ENCODE measurements at places on chromosomes 2 and 18.

DNA sequence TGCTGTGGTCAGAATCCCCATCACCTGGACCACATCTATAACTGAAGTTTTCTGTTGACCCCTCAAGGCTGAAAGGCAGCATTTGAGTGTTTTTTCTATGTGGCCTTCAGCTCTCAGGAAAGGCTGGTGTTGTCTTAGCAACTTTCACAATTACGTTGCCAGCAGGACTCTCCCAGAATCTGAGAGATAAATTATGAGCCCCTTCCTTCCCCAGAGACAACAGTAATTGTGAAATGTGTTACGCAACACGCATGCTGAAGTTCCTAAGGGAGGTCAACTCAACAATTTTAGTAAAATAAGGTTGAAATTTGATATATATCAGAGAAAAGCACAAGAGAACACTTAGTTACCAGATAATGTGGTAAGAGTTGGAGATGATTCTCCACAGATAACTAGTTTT, 216.5 kb upstream of the SLC8A1 start:
- no peak for DNase-seq

- no peak for DNase-seq
Observed at GRCh38 chr2:207260947-207261346, 95.2 kb upstream of the KLF7 start.

DNA sequence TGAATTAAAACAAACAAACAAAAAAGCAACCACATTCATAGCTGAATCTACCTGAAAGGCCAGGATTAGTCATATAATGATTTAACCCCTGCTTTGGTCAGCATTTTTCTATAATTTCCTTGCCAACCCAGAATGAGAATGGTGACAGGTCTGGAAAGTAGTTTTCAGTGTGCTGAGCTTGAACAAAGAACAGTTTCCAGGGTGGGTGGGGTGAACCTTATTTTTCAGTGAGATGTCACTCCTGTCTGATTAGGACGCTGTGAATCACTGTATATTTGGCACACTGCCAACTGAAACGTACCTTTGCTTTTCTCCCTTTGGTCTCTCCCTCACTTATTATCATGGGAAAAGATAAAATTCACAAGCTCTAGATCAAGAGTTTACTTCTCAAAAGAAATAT, 35.0 kb upstream of the DSC1 start:
- DNase-seq = no peak

GRCh38 chr2:218961651-218962570, 2.4 kb downstream of the CDK5R2 start:
- no peak for DNase-seq

GRCh38 chr2:222825031-222825430, 35.8 kb upstream of the ACSL3 start:
- no peak for DNase-seq

DNA sequence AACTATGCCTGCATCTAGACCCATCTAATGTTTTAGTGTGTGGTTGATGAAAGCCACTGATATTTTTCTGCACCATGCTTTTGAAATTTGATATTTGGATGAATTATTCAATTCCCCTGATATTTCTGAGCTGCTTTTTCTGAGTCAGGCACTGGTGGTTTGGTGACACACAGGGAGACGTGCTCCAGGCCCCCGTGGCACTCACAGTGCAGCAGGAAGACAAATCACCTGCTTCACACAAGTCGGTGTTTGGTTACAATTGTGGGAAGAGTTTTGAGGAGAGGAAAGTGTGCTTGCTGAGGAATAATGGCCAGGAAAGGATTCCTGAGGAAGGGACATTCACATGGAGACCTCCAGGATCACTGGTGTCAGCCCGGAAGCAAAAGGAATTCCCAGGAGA, 179.7 kb downstream of the ACKR3 start:
- DNase-seq = no peak

DNA sequence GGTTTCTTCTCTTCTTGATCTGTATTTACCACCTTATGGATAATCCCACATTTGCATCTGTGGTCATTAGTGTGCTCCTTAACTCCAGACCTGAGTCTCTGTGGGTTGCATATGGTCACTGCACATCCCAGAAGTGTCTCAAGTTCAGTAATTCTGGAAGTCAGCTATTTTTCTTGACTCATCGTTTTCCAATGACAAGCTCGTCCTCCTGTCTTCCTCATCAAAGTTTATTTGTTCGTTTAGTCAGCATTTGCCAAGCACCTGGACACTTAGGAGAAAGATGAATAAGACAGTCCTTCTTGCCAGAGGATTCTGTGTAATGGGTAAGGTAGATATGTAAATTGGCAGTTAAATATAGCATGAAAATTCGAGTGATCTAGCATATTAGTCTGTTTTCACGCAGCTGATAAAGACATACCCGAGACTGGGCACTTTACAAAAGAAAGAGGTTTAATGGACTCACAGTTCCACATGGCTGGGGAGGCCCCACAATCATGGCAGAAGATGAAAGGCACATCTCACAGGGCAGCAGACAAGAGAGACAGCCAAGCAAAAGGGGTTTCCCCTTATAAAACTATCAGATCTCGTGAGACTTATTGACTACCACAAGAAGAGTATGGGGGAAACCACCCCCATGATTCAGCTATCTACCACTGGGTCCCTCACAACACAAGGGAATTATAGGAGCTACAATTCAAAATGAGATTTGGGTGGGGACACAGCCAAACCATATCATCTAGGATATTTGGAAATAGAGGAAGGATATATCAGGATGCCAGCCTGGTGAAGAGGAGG, 19.4 kb downstream of the FASTKD2 start:
- DNase-seq = no peak

DNA sequence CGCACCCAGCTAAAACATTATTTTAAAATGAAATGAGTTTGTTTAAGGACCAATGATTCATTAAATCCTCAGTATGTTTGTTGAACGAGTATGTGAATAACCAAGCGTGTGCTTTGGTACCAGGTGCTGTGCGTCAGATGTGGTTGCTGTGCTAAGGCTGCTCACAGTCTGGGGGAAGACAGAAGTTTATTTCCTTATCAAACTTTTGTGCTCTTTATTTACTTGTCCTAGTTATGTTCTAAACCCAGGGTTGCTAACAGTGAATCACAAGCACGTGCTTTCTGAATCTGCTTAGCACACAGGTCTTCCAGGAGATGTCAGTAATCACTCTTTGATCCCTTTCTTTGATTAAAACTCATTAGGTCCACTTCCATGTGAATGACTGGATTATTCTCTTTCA, 37.0 kb downstream of the RAPGEF4 start:
- DNase-seq = no peak

- DNase-seq = no peak
Observed at GRCh38 chr2:15646661-15647060, 55.0 kb downstream of the DDX1 start.

GRCh38 chr2:219718066-219718465, 90.6 kb downstream of the SLC4A3 start:
- DNase-seq = no peak

DNA sequence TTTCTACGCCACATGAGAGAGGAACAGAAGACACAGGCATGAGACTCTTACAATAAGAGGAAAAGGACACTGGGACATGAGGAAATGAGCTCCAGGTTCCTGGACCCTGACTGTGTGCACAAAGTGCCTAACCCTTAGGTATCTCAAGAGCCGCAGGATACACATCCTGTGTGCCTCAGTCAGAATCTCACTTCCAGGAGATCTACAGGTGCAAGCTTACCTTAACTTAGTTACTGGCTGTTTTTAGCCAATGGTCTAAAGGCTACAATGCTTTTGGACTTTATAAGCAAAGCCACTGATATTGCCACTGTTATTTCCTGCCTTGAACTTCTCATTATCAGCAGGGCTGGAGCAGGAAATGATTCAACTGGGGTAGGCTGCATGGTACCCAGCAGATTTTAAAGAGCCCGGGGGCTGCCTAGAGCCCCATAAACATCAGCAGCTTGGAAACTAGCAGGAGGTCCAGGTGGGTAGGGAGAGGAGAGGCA, 254.4 kb downstream of the ZNF521 start:
- DNase-seq = no peak

DNA sequence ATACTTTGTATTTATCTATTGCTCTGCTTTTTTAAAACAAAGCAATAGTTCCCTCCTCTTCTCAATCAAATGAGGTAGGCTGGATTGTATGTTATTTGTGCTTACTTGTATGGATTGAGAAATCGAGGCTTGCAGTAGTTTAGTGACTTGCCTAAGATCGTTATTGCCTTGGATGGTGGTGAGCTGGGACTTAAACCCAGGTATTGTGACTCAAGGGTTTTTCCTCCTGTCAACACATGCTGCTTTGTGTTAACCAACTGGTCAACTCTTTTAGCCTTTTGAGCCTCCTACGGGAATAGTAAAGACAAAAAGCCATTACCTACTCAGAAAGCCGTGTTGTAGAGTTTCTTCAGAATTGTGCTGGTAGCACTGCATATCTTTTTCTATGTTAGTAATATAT, 95.2 kb upstream of the THUMPD2 start:
- DNase-seq = no peak

- DNase-seq = peak; percentile 84
Observed at GRCh38 chr2:46490521-46491141, 11.3 kb downstream of the TMEM247 start.

DNA sequence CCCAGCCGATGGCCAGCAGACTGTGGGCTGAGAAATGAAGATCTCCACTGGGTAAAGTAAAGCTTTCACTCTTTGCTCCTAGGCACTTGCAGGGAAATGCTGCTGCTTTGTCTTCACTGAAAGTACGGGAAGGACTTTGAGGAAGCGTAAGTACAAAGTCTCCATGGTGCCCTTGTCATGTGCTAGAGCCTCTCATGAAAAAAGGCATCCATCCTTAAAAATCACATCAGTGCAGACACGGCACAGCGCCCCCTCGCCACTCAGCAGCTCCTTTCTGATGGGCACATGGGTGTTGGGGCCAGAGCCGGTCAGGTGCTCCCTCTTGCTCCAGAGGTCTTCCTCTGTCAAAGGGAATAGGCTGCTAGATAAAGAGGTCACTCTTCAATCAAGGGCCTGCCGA, 109.0 kb upstream of the STPG4 start:
- peak; percentile 28 for DNase-seq

- no peak for DNase-seq
Observed at GRCh38 chr2:74081763-74082110, 66.0 kb downstream of the BOLA3 start.

GRCh38 chr2:233546101-233546500, 20.5 kb downstream of the USP40 start:
- no peak for DNase-seq

DNA sequence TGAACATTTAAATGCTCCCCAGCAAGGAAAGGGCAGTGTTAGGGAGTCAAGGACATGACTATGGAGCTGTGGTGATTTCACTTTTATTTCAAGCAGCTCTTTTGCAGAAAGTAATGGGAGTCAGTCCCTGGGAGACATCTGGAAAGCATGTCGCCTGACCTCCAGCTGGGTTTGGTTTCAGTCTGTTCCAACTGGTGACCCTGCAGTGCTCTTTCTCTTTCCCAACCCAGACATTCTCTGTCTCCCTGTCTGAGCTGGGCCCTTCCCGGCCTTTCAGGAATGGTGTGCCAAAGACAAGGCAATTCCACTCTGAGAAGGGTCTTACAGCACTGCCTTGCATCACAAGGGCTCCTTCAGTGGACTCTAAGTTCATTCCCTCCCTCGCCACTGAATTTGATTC, 323.2 kb downstream of the OSR1 start:
- DNase-seq = no peak

Data from substantia nigra (tissue), 51 donors.